ENCODE measurements at places on chromosomes 16 and 17.
A peak's percentile ranks its signal among the peaks of the same experiment; 100 is the strongest.

DNA sequence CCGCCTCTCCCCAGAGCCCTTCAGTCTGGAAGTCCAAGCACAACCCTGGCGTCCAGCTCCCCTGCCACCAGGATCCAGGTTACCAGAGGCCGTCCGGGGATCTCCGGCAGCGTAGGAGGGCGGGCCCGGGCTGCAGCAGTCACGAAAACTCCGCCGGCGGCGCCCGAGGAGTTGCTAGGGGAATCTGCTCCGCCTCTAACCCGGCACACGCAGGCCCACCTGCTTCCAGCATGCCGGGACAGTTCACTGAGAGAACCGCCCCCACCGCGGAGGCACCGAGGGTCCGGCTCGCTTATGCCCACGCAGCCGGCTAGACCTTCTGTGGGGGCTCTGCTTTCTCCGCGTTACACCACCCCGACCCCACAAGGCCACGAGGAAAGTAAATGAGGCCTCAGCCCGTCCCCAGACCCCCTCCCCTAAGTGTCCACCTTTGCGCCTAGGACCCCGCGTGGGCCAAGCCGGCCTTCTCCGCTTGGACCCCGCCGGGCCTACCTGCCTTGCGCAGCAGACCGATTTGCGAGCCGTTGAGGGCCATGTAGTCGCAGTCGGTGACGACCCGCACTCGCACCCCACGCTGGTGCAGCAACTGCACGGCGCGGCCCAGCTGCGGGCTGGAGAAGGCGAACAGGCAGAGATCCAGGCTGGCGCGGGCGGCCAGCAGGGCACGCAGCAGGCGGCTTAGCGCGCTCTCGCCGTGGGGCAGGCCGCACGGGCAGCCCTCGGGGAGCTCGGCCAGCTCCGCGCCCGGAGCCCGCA lies 587 bp downstream of the PLD6 start:
- DNase-seq = no peak

DNA sequence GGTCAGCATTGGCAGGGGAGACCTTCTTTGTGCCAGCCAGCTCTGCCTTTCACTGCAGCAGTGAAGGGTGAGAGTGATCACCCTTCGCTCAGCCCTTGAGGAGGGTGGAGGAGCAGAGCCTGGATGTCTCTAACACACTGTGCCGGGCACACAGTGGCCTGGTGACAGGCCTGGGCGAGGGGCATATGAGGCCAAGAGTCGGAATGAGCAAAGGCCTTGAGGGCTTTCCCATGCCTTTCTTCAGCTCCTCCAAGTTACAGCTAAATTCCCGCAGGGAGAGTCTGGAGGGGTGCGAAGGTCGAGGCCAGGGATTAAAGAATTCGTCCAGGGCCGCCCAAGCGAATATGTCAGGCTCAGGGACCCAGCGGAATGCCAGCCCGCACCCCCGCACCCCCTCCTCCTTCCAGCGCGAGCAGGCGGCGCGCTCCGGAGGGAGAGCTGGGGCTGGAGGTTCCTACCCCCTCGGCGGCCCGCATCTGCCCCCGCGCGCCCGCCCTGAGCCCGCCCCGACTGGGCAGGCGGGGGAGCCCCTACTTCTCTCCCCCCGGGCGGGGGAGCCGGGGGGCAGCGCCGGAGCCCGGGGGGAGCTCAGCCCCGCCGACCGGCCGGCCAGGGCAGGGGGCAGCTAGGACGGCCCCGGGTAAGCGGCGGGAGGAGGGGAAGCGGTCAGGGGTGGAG lies at the start of gene RASL10B:
Gene RASL10B, plus strand, starts transcription at position 401 of the 678 bp plus-strand sequence. CDS start 3,546 bp downstream, outside the sequence.
- DNase-seq = peak; percentile 63

DNA sequence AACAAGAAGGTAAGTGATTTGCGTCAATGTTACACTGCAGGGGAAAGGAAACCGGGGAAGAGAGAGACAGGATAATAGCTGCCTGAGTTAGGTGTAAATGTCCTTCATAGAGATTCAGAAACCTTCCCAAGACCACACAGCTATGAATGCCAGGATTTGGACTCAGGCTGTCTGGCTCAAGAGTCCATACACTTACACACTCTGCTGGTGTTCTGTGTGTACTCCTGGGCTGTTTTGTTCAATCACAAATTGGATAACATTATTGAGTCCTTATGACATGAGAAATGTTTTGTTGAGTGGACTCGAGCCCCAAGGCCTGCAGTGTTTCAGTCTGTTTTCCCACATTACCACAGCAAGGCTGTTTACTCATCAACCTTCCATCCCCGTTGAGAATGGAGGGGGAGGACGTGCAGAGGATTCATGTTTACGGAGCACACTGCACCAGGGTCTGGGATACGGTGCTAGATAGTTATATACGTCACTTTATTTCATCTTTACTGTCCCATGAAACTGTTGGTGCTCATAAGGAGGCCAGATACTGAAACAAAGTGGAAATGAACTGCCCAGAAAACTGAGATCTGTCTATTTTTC lies 450.8 kb downstream of the HAPSTR1 start:
- no peak for DNase-seq

DNA sequence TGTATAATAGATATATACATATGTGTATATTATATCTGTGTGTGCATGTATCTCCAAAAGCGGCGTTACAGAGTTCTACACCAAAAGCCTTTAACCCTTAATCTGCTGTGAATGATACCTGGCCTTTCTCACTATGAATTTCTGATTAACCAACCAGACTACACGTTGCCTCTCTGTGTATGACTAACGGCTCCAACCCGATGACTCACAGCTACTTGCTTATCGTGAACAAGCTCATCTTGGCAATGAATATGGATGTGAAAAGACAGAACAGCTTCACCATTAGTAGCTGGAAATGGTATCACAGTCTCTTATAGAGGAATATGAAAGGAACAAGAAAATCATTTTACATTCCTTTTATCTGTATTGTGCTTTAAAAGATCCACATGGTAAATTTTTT lies 23.8 kb upstream of the ARHGAP44 start:
- no peak for DNase-seq

DNA sequence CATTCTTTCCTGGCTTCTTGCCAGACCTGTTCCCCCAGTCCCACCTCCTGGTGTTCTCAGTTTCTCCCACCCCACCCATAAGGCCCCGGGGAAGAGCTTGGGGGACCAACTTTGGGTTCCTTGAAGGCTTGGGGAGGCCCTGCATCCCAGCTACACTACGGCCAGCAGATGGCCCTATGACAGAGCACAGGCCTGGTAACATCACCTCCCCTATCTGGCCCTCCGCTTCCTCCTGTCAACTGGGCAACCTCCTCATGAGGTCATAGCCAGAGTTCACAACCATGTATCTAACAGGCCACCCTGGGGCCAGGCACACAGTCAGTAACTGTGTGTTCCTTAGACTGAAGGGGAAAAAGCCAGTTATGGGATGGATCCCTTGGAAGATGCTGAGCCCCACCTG lies 31.4 kb downstream of the MYO15A start:
- no peak for DNase-seq

DNA sequence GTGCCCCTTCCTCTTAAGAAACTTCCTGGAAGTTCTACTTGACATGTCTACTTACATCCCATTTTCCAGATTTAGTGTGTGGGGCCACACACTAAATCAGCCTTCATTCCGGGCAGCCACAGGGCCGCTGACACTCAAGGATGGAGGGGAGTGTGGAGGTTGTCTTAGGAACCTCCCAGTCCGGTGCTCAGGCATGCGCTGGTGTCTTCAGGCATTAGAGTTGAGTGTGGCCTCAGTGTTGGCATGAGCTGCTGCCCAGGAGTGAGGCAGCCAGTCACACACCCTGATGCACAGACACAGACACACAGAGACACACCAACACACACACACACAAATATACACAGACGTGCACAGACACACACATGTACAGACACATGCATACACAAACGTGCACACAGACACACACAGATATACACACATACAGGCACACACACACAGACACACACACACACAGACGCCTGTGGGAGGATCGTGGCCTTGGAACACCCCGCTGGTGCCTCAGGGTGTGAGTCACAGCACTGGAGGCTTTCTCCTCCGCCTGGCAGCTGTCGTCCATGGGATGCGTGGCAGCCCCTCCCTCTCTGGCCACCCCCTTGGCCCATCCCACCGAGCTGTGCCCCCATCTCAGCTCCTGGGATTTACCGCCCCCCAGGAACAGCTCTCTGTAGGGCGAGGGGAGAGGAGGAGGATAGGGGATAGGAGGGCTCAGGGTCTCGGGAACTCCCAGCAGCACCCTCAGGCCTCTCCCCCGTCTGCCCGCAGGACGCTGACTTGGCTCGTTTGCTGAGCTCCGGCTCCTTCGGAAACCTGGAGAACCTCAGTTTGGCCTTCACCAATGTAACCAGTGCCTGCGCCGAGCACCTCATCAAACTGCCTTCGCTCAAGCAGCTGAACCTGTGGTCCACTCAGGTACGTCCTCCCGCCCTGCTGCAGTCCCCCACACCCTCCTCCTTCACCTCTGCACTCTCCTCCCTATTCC lies 75.6 kb upstream of the PLCG2 start:
- DNase-seq = no peak

GRCh38 chr16:49498666-49499413 lies 125.2 kb downstream of the C16orf78 start:
- peak; percentile 90 for DNase-seq

DNA sequence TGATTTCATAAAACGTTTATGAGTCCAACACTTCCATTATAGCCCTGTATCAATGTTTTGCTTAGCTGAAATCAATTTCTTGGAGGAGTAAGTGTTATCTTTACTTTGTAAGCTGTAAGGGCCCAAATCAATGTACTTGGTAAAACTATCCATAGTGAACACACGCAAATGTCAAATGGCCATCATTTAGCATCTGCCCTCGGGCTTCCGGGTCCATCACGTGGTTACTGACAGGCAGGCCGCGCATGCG lies 687 bp upstream of the NARF start:
- DNase-seq = no peak

- no peak for DNase-seq
Measured at GRCh38 chr16:70706948-70707465, 21.2 kb upstream of the MTSS2 start.

All from G401 (cell line).